ENCODE measurements at places on chromosomes 7 and 10.

DNA sequence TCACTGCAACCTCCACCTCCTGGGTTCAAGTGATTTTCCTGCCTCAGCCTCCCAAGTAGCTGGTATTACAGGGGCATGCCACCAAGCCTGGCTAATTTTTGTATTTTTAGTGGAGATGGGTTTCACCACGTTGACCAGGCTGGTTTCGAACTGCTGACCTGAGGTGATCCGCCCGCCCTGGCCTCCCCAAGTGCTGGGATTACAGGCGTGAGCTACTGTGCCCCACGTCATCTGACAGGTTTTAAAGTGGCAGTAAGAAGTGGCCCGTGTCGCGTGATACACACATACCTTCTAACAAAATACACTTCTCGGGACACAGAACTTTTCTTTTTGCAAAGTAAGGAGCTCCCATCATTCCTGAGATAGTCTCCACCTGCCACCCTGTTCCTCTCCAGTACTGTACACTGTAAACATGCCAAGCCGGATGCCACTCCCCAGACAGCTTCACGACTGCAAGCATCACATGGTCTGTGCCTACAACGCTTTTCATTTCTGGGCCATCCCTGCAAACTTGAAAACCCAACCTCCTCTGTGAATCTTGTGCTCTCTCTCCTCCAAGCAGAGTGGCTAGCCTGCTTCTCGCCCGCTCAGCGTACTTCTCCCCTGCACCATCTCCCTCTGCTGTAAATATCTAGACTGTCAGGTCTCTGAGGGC lies 256.3 kb upstream of the KLF14 start:
- DNase-seq: no peak

GRCh38 chr10:119919826-119920225 lies 27.3 kb downstream of the SEC23IP start:
- no peak for DNase-seq

- no peak for DNase-seq
These were observed 37.0 kb upstream of the CHST15 start for GRCh38 chr10:124130198-124130900.

- no peak for DNase-seq
These were observed 56.3 kb downstream of the LRMDA start for GRCh38 chr10:75487755-75488125.

GRCh38 chr7:80459776-80460510 lies 51.9 kb downstream of the GNAT3 start:
- DNase-seq: no peak

- no peak for DNase-seq
These were observed 6.1 kb downstream of the PFKFB3 start for GRCh38 chr10:6208799-6209235.

- no peak for DNase-seq
These were observed 230.4 kb downstream of the USP6NL start for GRCh38 chr10:11381023-11381422.

DNA sequence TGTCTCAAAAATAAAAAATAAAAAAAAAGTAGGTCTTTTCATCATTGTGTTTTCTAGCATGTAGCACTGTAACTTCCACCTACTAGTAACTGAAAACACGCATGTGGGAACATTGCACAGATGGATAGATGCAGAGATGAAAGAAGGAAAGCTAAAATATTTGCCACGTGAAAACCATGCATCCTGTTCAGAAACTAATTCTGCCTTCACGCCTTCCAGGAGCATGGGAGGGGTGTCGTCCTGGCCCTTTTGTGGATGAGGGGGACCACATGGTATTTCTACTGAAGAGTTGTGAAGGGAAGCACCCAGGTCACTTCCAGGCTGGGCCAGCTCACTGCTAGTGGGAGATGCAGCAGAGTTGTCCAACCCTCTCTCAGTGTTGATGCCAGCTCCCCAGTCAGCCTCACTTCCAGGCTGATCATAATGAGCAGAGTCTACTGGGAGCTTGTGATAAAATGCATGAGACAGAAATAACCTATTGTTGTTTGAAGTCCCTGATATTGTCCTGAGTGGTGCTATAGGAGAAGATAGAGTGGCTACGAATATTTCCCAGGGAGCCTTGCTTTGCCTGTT lies 287.1 kb upstream of the CELF2 start:
- no peak for DNase-seq

DNA sequence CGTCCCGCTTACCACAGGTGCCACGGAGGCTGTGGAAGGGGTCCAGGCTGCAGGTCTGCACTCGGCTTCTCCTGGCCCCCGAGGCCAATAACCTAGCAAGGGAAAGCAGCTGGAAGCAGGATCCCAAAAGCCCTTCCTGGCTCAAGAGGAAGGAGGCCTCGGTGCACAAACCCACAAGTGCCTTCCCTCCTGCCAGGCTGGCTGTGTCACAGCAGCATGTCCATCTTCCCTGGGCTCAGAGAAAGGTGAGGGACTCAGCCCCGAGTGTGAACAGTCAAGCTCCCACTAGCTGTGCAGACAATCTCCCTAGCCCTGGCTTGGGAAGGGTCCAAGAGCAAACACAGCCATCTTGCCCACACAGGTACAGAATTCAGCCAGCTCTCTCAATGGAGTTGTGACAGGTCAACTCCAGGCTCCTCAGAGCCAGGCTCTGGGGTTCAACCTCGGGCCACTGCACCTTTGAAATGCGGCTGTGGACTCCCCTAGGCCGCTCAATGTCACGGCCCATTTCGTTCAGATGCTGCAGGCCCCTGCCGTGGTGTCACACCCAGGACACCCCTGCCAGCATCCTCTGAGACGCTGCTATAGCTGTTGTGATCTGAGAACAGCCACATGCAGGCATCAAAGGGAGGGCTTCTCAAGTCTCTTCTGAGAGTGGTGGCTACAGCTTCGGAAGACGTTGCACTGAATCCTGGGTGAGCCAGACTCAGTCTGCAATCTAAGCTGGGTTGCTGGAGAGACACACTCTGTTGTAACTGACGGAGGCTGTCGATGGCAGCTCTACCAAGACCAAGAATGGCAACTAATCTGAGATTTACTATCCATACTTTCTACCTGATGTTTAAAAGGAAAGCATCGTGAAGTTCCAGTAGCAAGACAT lies 137.9 kb downstream of the DIP2C start:
- DNase-seq: no peak

GRCh38 chr7:79504607-79505389 lies 51.3 kb upstream of the MAGI2 start:
- DNase-seq: no peak

DNA sequence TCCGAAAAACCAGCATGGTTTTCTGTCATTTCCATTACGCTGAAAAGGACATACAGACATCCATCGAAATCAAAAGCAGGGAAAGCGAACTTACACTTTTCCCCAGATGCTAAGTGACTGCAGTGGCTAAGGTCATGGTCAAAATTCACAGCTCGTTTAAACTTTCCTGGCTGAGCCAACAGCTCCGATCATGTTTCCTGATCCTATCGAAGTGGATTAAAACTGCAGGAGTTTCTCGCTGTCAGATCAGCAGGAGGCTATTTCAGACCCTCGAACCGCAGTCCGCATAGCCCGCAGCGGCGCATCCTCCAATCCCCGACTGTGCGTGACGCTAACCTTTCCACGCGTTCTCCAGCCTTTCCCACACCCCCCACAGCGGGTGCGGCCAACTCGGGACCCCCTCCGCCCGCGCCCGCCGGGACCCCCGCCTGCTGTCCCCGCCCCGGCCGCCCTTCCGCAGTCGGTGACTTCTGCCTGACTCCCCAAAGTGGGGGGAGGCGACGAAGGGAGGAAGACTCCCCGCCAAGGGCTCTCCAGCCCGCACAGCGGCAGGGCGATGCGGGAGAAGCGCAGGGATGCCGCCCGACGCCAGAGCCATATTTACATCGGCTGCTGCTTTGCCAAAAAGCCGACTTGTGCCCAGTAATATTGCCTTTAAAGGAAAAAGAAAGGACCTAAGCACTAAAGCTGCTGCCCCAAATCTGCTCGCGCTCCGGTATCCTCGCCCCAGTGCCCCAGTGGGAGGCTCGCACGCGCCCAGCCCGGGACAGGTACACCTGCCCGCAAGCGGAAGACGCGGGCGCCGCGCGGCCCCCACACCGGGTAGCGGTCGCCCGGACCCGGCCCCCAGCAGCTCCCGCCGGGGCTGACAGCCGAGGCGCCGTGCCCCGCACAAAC lies 1.2 kb downstream of the PIP4K2A start:
- DNase-seq: no peak

DNA sequence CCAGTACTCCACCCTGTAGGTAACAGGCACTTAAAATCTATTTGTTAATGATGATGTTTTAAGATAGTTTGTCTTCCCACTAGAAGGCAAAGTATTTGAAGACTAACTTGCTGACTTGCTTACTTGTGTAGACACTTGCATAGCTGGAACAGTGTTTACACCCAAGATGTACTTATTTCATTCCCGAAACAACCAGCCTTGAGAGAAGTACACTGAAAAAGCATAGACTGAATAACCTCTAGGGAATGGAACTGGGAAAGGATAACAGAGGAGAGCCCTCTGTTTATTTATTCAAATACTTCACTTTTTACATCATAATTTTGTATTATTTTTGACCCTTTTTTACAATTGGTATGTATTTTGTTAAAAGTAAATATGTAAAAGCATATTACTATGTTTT lies 33.1 kb upstream of the TMEM26 start:
- no peak for DNase-seq

- no peak for DNase-seq
These were observed 53.8 kb downstream of the GRID1 start for GRCh38 chr10:86312701-86313270.

DNA sequence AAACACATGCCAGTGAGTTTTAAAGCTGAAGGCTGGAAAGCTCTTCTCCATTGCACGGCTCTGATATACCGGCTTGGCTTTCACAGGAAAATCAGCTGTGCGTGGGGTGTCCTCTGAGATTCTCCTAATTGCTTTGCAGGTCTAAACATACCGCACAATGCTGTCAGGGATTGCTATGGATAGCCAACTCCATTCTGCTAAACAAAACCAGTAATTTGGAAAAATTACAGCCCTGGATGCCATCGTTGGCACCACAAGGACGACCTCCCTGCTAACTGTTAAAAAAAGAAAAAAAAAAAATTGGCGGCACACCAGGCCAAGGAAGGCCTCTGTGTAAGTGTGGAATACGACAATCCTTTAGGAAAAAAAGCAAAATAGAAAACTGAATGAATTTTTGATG lies 118.6 kb upstream of the ADARB2 start:
- no peak for DNase-seq

GRCh38 chr10:1454428-1454827 lies 282.9 kb downstream of the ADARB2 start:
- DNase-seq: no peak

- peak; percentile 84 for DNase-seq
These were observed 5.1 kb downstream of the COMTD1 start for GRCh38 chr10:75230600-75231038.

- no peak for DNase-seq
These were observed 5.1 kb upstream of the GPR22 start for GRCh38 chr7:107464666-107465226.

GRCh38 chr7:35691827-35692307 lies 3.1 kb downstream of the HERPUD2 start:
- no peak for DNase-seq

- no peak for DNase-seq
These were observed 46.9 kb downstream of the FGFR2 start for GRCh38 chr10:121551210-121551885.

- no peak for DNase-seq
These were observed 32.3 kb downstream of the SMURF1 start for GRCh38 chr7:99111591-99111990.

DNA sequence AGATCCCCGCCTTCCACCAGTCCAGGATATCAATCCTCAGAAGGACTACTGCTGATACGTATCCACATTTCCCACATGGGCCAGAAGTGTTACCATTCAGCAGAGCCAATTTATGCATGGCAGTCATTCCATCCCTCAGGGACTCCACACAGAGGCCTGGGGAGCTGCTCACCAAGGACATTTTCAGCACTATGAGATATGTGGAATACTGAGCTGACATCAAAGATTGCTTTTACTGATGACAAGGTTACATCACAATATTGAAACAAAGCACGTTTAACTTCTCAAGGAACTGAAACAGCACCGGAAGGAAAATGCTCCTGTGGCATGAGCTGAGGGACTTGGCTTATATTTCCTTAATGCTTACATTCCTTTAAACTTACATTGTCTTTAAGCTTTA lies 335.1 kb downstream of the BMPER start:
- no peak for DNase-seq

DNA sequence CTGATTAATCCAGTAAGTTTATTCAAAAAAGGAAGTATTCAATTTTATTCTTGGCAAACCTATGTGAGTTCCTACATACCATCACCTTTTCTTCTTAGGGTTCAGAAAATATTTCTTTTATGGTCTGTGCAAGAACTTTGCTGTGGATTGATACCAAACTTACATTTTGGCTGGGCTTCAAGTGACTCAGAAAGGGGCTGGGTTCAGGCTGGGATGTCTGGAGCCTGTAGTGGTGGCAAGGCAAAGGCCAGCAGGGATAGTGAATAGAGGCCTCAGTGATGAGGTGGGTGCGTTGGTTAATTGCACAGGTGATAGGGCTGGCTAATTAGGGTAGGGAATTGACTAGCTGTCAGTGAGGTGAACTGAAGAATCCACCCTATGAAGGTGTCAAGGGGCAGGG lies 40.2 kb upstream of the ATXN7L1 start:
- DNase-seq: peak; percentile 84

DNA sequence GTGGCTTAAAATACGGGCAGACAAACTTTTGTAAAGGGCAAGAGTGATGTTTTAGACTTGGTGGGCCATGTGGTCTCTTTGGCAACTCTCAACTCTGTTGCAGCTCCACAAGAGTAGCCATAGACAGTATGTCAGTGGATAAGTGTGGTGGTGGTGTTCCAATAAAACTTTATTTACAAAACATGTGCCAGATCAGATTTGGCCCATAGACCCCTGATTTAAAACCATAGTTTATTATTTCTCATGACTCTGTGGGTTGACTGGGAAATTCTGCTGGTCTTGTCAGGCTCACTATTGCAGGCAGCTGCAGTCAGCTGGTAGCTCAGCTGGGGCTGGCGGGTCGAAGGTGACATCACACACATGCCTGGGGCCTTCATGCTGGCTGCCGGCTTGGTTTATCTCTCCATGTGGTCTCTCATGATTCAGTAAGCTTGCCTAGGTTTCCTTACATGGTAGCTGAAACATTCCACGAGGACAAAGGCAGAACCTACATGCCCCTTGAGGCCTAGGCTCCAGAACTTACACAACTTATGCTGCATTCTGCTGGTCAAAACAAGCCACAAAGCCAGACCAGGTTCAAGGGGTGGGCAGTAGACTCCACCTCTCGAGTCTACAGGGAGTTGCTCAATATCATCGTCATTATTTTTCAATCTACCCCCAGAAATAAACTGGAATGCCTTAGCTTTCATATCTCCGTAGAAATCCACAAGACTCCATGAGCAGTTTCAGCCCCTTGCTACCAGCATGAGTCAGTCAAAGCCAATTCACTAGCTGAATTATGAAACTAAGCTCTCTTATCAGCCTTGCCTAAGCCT lies 245.7 kb downstream of the WDR11 start:
- DNase-seq: no peak

GRCh38 chr10:308572-309085 lies 173.4 kb downstream of the ZMYND11 start:
- no peak for DNase-seq

- DNase-seq: peak; percentile 53
These were observed 56.6 kb upstream of the PTN start for GRCh38 chr7:137399827-137400823.
